Hippocampal formation (tissue), 2 donors: ENCODE measurements at places on chromosomes 11 and 22.

GRCh38 chr11:133525976-133526375 lies 6.3 kb downstream of the OPCML start:
- DNase-seq, result no peak

DNA sequence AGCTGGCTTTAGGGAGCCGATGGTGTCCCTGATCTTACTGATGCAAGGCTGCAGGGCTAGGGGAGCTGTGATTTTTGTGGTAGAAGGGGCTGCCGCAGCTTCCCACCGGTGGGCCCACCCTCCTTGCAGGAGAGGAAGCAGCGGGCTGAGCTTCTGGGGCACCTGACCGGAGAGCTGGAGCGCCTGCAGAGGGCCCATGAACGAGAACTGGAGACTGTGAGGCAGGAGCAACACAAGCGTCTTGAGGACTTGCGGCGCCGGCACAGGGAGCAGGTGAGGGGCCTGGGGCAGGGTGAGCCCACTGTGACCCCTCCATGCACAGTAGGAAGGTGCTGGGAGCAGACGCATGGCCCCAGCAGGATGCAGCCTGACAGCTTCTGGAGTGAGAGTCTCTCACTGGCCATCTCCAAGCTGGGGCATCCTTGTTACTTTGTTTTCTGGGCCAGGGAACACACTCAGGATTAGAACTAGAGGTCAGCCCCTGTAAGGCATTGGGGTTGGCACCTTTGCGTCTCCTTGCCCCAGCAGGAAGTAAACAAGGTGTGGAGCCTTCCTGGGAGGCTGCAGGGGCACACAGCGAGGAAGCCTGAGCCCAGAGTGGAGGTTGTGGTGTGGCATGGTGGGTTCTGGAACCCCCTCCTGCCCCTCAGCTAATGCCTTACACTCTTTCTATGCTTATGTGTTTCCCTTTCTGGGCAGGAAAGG lies 66.7 kb downstream of the CEP164 start:
- no peak for DNase-seq

DNA sequence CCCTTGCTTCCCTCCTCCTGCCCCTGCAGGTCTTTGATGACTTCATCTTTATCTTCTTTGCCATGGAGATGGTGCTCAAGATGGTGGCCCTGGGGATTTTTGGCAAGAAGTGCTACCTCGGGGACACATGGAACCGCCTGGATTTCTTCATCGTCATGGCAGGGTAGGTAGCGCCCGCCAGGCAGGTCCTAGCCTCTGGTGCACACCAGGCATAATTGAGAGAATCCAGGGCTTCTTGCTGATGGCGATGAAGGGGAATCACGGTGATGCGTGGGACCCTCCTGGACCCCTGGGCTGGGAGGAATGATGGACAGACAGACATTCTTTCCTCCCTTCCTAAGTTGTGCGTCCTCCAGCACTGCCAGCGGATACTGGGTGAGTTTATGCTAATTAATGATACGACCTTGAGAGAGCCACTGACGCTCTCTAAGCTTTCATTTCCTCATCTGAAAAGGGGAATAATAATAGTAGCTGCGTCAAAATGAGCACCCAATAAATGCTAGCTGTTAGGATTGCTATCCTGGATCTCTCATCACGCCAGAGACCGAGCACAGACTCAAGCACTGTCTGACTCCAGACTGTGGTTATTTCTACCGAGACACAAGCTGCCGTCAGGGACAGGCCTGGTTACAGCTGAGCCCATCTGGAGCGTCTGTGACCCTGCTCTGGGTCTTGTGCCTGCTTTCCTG lies 30.1 kb downstream of the CACNA1I start:
- no peak for DNase-seq

DNA sequence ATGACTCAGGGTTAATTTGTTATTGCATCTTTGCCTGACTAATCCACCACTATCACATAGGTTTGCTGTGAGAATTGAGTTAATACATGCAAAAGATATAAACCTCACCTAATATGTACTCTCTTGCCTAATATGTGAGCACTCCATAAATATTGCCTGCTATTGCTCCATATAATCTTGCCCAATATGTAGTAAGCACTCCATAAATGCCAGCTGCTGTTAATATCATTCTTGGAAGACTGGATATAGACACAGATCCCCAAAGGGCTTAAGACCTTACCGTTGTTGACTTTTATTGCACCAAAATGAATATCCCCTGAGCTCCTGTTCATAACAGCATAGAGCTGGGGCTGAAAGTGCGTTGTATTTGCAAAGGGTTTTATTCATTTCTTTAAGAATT lies 27.0 kb upstream of the LRRC55 start:
- DNase-seq, result no peak

- no peak for DNase-seq
These were observed 36.8 kb downstream of the MCHR1 start for GRCh38 chr22:40716116-40716515.

GRCh38 chr11:112354364-112354763 lies 93.7 kb upstream of the PLET1 start:
- no peak for DNase-seq
